MG63 (cell line): ENCODE measurements at places on chromosomes 1 and 21. TPM values are rescaled to one million over a fixed set of nuclear protein-coding genes. Genes with fewer than 3 reads are reported as not detected.
A peak's percentile ranks its signal among the peaks of the same experiment; 100 is the strongest.

- peak; percentile 46 for DNase-seq
These were observed 68.5 kb downstream of the GPR88 start for GRCh38 chr1:100606438-100606837.

- DNase-seq = no peak
These were observed 10.6 kb downstream of the SLC19A1 start for GRCh38 chr21:45531393-45532215.

DNA sequence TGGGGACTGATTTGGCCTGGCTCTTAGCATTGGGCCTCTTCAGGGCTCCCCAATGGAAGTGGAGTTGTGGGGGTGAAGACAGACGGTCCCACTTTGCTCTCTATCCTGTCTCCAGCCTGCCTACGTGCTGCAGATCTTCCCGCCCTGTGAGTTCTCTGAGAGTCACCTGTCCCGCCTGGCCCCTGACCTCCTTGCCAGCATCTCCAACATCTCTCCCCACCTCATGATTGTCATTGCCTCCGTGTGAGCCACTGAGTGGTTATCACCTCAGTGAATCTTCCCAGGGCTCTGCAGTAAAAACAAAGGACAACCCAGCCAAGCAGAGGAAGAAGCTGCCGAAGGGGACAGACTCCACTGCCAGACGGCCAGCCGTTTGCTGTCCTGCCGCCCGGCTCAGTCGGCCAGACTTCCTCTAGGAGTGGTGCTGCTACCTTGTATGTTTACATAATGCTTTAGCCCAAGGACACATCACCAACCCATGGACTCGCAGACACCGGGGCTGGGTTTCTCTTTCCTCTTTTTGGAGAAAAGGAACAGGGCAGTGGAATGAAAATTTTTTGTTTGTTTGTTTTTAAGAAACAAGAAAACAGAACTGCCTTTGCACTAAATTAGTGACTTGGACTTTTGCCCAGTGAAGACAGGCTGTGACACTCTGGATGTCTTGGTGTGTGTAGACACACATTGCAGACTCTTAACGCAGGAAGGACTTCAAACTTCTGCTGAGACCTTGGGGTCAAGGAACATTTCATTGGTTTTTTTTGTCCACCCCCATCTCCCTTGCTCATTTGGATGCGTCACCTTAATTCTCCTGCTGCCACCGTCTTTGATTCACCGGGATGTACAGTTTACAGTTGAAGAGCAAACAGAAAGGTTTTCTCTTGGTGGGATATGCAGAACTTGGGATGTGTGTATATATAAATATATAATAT lies 36.5 kb downstream of the ZBTB17 start:
- DNase-seq = no peak

DNA sequence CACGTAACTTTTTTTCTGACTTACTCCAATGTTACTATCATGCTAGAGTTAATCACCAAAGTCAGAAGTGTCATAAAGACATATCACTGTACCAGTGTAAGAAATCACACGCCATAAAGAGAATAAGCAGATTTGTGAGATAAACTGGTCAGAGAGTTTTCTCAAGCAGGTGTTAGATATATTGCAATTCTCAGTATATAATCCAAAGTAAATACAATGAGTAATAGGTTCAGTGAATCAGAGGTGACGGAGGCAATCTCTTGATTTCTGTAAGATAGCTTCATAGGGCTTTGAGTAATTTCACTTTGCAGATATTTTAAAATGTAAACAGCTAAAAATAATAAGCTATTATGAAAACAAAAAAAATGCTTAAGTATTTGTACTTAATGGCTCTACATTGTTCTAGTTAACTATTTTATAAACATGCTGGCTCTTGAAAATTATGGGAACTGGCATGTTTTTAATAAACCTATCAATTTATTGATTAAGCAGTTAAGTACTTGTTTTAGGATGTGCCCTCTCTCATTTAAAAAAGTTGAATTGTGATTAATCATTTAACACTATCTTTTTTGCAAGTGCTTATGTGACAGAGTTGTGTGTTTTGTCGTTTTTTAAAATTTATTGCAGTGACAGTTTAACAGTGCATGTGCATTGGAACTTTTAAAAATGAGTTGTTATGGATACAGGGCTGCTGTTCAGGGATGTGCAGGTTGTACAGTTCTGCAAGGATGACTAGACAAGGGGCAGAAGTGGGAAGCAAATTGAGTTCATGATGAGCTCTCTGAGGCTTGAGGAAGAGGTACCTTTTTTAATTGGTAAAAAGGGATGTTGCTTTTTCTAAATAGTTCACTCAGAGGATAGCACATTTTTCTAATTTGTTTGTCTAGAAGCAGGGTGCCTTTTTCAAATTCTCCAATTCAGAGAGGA lies 119.1 kb downstream of the USP25 start:
- DNase-seq = no peak

The SLAMF7 gene
- total RNA-seq = not detected in 2 replicates

DNA sequence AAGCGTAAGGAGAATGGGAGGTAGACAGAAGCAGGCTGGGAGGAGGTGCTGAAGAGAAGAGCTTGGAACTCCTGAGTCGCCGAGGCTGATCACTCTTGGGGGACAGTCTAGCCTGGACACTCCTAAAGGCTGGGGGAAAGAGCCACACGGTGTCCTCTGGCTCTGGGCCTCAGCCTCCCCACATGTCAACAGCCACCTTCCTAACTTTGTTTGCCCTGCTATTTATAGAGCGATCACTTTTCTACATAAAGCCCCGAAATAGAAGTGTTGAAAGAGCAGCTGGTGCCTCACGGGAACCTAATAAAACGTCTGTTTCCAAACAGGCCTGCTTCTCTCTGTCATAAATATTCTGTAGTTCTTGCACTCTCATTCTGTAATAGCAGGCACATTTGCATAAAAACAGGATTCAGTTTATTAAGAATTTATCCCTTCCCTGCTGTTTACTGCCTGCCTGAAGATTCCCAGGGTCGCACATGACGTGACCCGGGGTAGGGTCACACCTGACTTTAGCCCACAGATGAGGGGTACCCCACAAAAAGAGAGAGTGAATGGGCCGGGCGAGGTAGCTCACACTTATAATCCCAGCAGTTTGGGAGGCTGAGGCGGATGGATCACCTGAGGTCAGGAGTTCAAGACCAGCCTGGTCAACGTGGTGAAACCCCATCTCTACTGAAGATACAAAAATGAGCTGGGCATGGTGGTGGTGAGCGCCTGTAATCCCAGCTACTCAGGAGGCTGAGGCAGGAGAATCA lies 212.5 kb downstream of the TOMM20 start:
- DNase-seq = no peak

GRCh38 chr21:45420061-45421041 lies 15.4 kb downstream of the COL18A1 start:
- no peak for DNase-seq

DNA sequence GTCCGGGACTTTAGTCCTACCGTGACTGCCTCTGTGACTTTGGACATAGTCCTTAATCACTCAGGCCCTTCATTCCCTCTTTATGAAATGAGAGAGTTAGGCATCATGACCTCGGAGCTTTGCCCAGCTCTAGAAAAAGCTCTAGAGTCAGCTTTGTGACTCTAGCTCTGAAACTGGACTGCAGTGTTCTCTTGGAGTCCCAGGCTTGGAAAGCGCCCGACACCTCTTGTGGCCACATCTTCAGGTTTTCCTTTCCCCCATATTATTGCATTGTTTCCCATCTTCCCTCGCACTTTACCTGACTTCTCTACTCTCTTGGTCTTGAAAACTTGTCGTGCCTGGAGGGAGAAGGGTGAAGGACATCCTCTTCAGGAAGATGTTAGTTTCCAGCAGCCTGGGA lies 12.5 kb upstream of the AMIGO1 start:
- DNase-seq = no peak

DNA sequence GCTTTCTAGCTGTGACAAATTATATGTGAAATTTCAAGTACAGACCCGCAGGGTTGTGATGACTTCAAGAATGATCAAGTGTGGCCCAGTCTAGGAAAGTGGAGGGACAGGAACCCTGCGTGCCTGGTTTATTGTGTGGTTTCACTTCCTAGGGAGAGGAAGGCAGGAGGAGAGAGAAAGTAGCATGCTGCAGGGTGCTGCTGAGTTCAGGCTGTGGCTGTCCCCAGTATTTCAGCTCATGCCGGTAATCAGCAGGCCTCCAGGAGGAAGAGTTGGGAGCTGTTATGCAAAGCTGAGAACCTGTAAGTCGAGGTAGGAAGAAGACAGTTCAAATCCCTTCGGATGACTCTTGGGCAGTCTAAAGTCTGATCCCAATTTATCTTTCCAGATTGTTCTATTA lies 140.4 kb downstream of the ROR1 start:
- no peak for DNase-seq
